CD14-positive monocyte (primary cell): ENCODE measurements at places on chromosomes 4 and X. TPM values are rescaled to one million over a fixed set of nuclear protein-coding genes. Genes with fewer than 3 reads are reported as not detected.

GRCh38 chr4:95255396-95256107 is 293.2 kb downstream of the UNC5C start:
- H3K27me3 ChIP-seq: no peaks in the 10 kb centered on the region
- no peak for DNase-seq

- no peaks in the 10 kb centered on the region for H3K36me3 ChIP-seq
- no peak overlapping the region for H3K27ac ChIP-seq
- H3K27me3 ChIP-seq: no peaks in the 10 kb centered on the region
- no peak for DNase-seq
Measured at GRCh38 chr4:43337707-43338106, 445.2 kb downstream of the GRXCR1 start.

- no peaks in the 10 kb centered on the region for H3K36me3 ChIP-seq
- H3K27ac ChIP-seq: no peak overlapping the region
- no peak overlapping the region for H3K4me3 ChIP-seq
Measured at GRCh38 chr4:90118527-90119195, 8.5 kb upstream of the CCSER1 start.

GRCh38 chr4:112120021-112120420 is 25.2 kb upstream of the FAM241A start:
- H3K27me3 ChIP-seq: no peaks in the 10 kb centered on the region
- no peak for DNase-seq
- H3K27ac ChIP-seq: no peak overlapping the region
- H3K4me3 ChIP-seq: no peak overlapping the region
- H3K36me3 ChIP-seq: no peaks in the 10 kb centered on the region

Gene ZNF157
- not detected for polyA plus RNA-seq

DNA sequence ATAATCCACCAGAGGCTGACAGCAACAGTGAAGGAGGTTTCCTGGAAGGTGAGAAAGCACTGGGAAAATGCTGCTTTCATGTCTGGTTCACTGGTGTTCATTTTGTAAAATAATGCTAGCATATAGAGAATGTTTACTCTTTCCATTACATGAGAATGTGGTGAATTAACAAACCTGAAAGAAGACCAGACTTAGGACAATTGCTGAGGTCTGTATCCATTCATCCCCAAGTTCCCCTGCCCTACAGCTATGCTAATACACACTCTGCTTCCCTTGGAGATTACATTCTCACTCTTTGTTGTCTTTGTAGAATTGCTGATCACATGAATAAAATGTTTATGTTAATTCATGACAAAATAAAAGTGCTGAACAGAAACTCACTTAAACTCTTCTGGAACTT is 99.5 kb downstream of the ARHGAP6 start:
- H3K36me3 ChIP-seq: no peaks in the 10 kb centered on the region
- H3K4me3 ChIP-seq: no peak overlapping the region
- H3K27me3 ChIP-seq: no peaks in the 10 kb centered on the region
- no peak for DNase-seq
- H3K27ac ChIP-seq: no peak overlapping the region

Gene TCEAL6
- not detected in 2 replicates for polyA plus RNA-seq

Gene TMPRSS11F
- not detected for polyA plus RNA-seq

DNA sequence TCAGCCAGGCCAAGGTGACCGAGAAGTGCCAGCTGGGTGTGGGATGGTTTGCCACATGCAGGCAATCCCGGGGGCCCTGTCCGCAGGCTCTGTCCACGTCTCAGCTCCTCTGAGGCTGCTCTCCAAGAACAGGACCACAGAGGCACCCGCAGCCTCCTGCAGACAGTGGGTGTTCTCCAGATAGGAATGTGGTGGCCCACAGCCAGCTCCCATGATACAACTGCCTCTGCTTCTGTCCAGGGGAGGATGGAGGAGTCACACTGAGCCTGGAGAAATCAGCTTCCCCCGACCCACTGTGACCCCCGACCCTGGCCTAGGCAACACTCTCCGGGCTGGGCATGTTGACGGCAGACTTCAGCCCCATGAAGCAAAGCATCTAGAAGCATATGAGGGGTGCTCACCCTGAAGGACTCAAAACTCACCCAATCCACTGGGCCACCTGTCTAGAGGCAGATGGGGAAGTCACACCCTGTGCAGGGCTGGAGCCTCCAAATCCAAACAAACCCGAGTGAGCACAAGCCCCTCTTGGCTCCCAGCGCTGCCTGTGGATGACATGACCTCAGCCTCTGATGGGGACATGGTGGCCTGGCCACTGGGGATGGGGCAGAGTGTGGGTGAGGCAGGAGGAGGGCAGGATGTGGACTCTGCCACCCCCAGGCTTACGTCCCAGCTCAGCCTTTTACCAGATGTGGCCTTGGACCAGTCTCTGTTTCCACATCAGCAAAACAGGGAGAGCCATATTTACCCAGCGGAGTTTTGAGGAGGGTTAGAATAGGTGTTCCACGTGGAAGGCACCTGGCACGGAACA is 102.3 kb downstream of the PSAPL1 start:
- no peaks in the 10 kb centered on the region for H3K27me3 ChIP-seq
- H3K27ac ChIP-seq: no peak overlapping the region
- no peaks in the 10 kb centered on the region for H3K36me3 ChIP-seq

Gene FAM149A
- not detected for polyA plus RNA-seq

- H3K27me3 ChIP-seq: no peaks in the 10 kb centered on the region
- no peak overlapping the region for H3K4me3 ChIP-seq
- no peaks in the 10 kb centered on the region for H3K4me1 ChIP-seq
- no peak for DNase-seq
- no peak overlapping the region for H3K27ac ChIP-seq
Measured at GRCh38 chrX:112849016-112849415, 8.4 kb upstream of the AMOT start.

Gene APELA
- polyA plus RNA-seq: not detected in 2 replicates

DNA sequence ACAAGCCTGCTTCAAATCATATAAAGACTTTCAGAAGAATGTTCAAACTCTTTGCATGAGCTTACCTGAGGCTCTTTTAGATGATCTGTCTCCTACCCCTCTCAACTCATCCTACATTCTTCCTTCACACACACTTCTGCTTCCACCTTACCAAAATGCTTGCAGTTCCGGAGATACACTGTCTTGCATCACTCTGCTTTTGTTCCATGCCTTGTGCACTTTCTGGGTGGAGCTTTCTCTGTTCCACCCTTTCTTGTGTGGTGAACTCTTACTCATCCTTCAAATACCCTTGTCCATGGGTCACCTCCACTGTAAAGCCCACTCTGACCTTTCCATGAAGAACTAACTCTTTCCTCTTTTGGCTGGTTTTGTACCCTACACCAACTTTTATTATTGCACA is 18.4 kb upstream of the MGST2 start:
- no peak for DNase-seq
- no peak overlapping the region for H3K4me3 ChIP-seq
- H3K27me3 ChIP-seq: no peaks in the 10 kb centered on the region
- H3K27ac ChIP-seq: no peak overlapping the region
- H3K36me3 ChIP-seq: no peaks in the 10 kb centered on the region
- H3K4me1 ChIP-seq: peaks cover 10% of the 10 kb centered on the region

DNA sequence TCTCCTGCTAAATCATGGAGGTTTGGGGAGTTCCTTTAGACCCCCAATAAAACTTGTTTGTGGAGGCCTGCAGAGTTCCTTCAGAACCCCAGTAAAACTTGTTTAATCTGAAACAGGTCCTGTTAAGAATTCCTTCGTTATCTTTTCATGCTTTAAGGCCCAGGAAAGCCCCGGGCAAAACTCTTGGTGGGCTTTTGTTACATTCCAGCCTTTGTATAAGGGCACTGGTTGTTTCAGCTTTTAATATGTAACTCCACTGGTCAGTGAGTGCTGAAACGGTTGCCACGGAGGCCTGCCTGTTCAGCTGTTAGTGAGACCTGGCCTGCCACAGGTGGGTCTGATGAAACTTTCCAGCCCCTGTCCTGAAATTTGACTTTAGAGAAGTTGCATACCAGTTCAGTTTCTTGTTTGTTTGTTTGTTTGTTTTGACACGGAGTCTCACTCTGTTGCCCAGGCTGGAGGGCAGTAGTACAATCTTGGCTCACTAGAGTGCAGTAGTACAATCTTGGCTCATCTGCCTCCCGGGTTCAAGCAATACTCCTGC is 12.4 kb upstream of the DHRSX start:
- H3K27ac ChIP-seq: no peak overlapping the region
- no peaks in the 10 kb centered on the region for H3K4me1 ChIP-seq
- no peak for DNase-seq
- H3K27me3 ChIP-seq: no peaks in the 10 kb centered on the region
- H3K4me3 ChIP-seq: no peak overlapping the region
- H3K36me3 ChIP-seq: no peaks in the 10 kb centered on the region

DNA sequence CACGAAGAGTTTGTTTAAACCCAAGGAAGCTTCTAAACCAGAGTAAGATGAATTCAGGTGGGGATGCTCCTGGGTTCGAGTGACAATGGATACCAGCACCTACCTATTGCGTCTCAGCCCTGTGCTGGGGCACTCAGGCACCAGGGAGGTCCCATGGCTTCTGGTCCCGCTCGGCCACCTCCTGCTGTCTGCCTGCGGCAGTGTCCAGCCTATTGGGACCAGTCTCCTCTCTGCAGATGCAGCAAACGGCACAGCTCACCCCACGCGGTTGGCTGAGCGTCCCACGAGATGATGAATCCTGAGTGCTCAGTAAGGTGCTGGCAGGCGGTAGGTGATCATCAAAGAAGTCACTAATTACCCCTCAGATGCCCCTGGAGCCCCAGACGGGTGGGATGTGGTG is 75.2 kb downstream of the ACOX3 start:
- no peaks in the 10 kb centered on the region for H3K27me3 ChIP-seq
- no peak overlapping the region for H3K4me3 ChIP-seq
- no peak for DNase-seq
- H3K4me1 ChIP-seq: no peaks in the 10 kb centered on the region
- no peak overlapping the region for H3K27ac ChIP-seq
- H3K36me3 ChIP-seq: peaks cover 20% of the 10 kb centered on the region

DNA sequence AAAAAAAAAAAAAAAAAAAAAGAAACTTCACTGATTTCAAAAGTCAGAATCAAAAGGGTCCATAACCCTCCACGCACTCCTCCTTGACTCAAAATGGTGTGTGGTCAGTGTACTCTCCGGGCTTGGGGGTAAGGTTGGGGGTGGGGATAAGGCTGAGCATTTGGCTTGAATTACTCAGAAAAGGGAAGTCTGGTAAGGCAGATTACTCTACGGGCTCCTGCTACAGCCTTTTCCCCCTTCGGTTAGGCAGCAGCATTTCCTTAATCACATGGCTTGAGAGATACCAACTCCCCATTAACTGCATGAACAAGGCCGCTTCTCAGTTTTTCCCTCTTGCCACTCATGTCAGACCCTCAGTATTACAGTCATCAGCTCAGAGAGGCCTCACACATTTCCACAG is 135.4 kb upstream of the DUSP21 start:
- no peaks in the 10 kb centered on the region for H3K4me1 ChIP-seq
- DNase-seq: no peak
- H3K36me3 ChIP-seq: no peaks in the 10 kb centered on the region
- no peak overlapping the region for H3K27ac ChIP-seq
- no peaks in the 10 kb centered on the region for H3K27me3 ChIP-seq
- no peak overlapping the region for H3K4me3 ChIP-seq

GRCh38 chr4:53963781-53964180 is 100.6 kb downstream of the CHIC2 start:
- no peaks in the 10 kb centered on the region for H3K27me3 ChIP-seq
- H3K36me3 ChIP-seq: no peaks in the 10 kb centered on the region
- no peak overlapping the region for H3K4me3 ChIP-seq
- H3K27ac ChIP-seq: no peak overlapping the region

Gene ENPEP
- polyA plus RNA-seq: not detected in 2 replicates

- DNase-seq: no peak
- H3K4me1 ChIP-seq: no peaks in the 10 kb centered on the region
- H3K4me3 ChIP-seq: no peak overlapping the region
- no peaks in the 10 kb centered on the region for H3K36me3 ChIP-seq
Measured at GRCh38 chrX:13201605-13202219, 118.1 kb downstream of the ATXN3L start.

GRCh38 chrX:15971696-15972095 is 117.1 kb upstream of the AP1S2 start:
- H3K27me3 ChIP-seq: peaks cover 40% of the 10 kb centered on the region
- no peak overlapping the region for H3K4me3 ChIP-seq
- no peak for DNase-seq
- H3K27ac ChIP-seq: no peak overlapping the region

Gene CORIN
- polyA plus RNA-seq: 0.01 and 0.03 TPM in 2 replicates

DNA sequence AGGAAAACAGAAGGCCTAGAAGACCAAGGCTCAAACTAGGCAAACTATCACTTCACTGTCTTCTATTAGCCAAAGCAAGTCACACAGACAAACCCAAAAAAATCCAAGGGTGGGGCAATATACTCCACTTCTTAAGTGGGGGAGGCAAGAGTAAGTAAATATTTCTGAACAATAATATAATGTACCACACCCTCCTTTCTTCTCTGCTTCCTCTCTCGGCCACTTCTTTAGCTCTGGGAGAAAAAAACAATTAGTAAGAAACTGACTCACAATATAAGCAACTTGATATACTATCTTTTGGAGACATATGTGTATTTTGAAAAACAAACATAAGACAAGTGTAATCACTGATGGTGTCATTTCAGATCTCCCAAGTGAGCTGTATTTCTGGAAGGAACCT is 14.8 kb downstream of the DCAF8L1 start:
- no peak overlapping the region for H3K27ac ChIP-seq
- H3K4me1 ChIP-seq: no peaks in the 10 kb centered on the region

DNA sequence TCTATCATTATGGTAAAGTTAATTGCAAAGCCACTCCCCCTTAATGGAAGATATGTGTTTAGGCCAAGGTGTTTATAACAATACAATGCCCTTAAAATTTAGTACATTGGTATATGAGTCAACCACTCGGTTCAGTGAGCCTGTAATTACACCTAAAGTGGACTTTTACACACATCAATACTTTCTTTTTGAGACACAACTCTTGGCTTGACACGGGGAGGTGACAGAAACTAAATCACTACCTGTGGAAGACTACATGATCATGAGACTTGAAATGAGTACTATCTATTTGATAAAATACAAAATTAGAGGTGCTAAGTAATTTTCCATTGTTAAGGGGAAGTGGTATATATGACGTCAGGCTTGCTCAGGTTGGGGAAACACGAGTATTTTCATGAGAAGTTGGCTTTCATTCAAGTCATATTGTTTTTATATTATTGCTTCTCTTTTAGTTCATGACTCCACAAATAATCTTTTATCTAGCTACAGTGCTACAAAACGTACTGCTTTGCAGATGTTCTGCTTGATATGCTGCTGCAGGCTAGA is 918.3 kb downstream of the ARAP2 start:
- H3K27ac ChIP-seq: no peak overlapping the region
- H3K36me3 ChIP-seq: no peaks in the 10 kb centered on the region
- no peaks in the 10 kb centered on the region for H3K27me3 ChIP-seq
- no peak for DNase-seq
- H3K4me3 ChIP-seq: no peak overlapping the region

DNA sequence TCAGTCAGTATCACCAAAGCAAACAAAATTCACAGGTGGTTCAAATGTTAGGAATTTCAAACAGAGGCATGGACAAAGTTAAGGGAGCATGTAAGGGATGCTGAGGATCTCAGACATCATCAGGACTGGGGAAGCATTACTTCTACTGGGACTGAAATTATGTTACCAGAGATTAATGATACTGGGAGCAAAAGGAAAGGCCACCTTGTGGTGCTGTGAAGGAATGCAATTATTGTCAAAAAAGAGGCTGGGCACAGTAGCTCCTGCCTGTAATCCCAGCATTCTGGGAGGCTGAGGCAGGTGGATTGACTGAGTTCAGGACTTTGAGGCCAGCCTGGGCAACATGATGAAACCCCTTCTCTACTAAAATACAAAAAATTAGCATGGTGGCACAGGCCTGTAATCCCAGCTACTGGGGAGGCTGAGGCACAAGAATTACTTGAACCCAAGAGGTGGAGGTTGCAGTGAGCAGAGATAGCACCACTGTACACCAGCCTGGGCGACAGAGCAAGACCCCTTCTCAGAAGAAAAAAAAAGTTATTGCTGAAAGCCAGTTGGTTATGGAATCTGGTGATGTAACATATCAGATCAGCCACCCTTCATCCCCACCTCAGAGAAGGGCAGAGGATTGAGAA is 954.3 kb downstream of the PCDH7 start:
- no peak overlapping the region for H3K27ac ChIP-seq
- H3K4me1 ChIP-seq: no peaks in the 10 kb centered on the region
- no peaks in the 10 kb centered on the region for H3K27me3 ChIP-seq
- H3K36me3 ChIP-seq: no peaks in the 10 kb centered on the region
- no peak for DNase-seq
